ENCODE measurements at places on chromosomes 11 and 22. TPM values are rescaled to one million over a fixed set of nuclear protein-coding genes. Genes with fewer than 3 reads are reported as not detected.

The MYO18B gene
- not detected for total RNA-seq

The MS4A1 gene
- total RNA-seq, result not detected

The RPLP2 gene
- 663 TPM for total RNA-seq

The P2RX6 gene
- not detected for total RNA-seq

The TMEM86A gene
- total RNA-seq, result 2.0 TPM

The C1QTNF4 gene
- total RNA-seq, result 3.1 TPM

The THRSP gene
- total RNA-seq, result not detected

The LGALS1 gene
- 1,711 TPM for total RNA-seq

The SLC17A6 gene
- not detected for total RNA-seq

The VPREB3 gene
- not detected for total RNA-seq

The TCN2 gene
- 9.0 TPM for total RNA-seq
